ENCODE measurements at places on chromosomes 5 and 9.
A peak's percentile ranks its signal among the peaks of the same experiment; 100 is the strongest.

DNA sequence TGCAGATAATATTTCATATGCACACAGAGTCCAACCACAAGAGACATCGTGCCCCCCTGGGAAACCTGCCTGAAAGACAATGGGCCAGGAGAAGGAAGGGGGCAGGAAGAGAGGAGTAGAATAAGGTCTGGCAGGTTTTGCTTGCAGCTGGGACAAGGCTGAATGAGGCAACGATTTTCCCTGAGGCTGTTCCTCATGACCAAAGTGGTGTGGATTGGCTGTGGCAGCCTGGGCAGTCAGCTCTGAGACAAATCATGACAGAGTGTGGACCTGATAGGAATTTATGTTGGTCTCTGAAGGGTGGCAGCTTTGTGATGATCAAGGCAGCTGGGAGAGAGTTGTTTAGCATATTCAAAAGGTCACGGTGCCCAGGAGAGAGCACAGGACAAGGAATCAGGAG is 119.3 kb downstream of the NMUR2 start:
- no peak for DNase-seq

DNA sequence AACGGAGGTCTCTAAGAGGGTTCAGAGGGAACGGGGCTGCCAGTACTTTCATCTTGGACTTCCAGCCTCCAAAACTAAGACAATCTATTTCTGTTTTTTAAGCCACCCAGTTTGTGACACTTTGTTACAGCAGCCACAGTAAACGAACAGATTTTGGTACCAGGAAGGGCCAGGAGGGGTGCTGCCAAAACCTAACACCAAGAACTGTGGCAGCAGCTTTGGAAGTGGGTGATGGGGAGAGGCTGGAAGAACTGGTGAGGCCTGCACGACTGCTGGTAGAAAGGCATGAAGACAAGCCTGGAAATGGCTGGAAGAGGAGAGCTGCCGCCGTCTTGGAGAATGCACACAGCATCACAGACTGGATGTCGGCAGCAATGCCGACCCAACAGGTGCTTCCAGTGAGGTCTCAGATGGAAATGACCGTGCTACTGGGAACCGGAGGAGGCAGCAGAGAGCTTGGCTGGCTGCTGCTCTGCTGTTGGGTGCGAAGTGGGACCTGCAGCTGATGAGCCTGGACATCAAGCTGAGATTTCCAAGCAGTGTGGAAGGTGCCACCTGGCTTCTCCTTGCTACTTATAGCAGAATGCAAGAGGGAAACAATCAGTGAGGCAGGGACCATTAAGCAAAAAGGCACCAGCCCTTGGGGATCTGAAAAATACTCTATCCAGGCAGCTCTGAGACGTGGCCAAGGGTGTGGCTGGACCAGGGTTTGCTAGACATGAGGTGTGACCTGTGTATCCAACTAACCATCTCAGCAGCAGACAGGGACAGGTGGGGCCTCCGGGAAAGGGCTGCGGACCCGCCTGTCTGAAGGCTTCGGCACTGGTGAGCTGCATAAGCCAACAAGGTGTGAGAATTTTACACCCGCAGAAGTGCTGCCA is 4.7 kb upstream of the TMEM210 start:
- DNase-seq: peak; percentile 73

DNA sequence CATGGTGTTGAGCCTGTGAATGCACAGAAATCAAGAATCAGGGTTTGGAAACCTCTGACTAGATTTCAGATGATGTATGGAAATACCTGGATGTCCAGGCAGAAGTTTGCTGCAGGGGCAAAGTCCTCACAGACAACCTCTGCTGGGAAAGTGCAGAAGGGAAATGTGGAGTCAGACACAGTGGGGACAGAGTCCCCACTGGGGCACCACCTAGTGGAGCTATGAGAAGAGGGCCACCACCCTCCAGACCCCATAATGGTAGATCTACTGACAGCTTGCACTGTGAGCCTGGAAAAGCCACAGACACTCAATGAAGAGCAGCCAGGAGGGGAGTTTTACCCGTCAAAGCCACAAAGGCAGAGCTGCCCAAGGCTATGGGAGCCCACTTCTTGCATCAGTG is 181.9 kb upstream of the SEMA6A start:
- DNase-seq: no peak

- no peak for DNase-seq
These were observed 3.8 kb upstream of the RASEF start for GRCh38 chr9:83066771-83067170.

DNA sequence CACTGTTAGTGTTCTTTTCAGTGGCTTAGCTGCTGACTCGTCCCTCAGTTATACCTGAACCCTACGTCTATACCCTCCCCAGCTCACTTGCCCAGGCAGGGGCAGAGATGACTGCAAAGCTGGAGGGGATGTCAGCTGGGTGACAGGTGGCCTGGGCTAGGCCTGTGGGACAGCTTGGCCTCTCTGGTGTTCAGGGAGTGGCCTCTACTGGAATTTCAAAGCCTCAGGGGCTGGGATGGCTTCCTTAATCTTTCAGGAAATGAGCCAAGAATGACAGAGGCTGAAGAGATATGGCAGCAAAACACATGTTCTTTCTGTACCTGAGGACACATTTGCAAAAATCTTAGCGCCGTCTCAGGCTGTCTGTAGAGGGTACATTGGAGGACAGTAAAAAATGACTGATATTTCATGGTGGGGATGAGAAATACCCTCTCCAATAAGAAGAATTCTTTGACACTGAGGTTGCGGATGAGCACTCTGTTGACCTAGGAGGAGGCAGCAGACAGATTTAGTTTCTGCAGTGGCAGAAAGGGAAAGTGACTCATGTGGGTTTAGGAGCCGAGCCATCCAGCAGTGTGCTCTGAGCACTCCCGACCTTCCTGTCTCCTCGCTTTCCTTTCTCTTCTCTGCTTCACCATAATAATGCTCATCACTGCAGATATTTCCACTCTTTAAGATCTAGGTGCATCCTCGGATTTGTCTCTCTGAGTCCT is 54.4 kb downstream of the ENTREP1 start:
- no peak for DNase-seq

DNA sequence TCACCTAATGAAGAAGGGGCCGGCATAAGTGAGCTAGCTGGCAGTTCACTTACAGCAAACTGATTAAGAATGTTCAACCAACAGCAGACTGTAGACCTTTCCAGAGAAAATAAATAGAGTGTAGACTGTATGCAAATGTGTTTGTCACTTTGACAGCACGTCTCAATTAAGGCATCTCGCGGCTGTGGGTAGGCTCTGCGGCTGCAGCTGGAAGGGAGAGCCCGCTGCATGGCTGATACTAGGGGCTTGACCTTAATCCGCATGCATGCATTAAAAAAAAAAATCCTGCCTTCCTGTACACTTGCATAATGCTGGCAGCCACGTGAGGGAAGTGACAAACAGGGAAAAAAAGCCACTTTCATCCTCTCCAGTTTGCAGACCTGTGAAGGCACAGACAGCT is 82.3 kb downstream of the CRB2 start:
- no peak for DNase-seq

- no peak for DNase-seq
These were observed 29.3 kb downstream of the CDHR2 start for GRCh38 chr5:176578391-176578808.

DNA sequence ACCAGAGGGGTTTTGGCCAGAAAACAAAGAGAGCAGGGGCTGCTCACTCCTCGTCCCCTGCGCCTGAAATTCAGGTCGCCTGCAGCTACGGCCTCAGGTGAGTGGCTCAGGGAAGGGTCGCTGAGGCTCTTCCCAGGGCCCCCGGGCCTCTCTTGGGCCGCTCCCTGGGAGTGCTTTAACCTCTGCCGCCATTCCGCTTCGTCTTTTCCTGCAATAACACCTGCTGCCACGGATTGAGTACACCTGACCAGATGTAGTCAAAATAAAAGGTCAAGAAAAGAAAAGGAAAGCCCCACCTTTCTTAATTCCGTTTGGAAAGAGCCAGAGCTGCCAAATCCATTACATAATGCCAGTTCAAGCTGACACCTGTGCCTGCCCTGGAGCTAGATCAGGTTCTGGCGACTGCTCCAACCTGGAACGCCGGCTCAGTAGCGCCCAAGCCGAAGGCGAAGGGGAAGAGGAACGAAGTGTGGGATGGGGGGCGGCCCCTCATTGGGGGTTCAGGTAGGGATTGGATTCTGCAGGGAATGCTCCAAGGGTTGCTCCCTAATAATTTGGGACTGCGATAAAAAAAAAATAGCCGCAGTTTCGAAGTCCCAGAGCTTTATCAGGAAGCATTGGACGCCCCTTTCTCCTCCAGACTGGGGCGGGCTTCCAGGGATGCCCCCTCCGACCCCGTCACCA is 193.9 kb downstream of the MEF2C start:
- DNase-seq: no peak

DNA sequence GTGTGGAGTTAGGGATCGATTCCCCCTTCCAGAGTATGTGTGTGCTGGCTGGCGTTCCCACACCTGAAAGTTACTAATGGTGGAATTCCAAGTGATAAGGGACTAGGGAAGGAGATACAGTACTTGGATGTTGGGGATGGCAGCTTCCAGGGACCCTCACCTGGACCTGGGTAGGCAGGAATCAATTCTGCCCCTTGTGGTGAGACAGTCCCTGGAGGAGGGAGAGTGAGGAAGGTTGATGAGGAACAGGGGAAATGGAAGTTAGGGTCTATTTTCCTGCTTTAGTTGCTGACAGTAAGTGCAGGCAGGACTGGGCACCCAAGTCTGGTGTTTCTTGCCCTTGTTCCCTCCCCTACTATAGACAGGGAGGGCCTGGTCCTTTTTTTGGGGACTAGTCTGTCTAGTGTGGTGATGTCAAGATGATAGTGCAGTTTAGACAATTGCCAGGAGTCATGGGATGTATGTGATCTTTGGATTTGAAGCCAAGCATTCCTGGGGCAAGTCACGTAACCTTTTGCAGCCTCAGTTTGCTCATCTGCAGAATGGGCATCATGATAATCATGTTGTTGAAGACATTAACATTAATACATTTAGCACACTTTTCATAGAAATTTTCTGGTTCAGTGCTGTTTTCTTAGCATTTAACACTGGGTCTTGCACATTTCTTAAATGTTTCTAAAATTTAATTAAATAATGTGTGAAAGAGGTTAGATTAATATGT is 51.7 kb downstream of the DAB2IP start:
- no peak for DNase-seq

DNA sequence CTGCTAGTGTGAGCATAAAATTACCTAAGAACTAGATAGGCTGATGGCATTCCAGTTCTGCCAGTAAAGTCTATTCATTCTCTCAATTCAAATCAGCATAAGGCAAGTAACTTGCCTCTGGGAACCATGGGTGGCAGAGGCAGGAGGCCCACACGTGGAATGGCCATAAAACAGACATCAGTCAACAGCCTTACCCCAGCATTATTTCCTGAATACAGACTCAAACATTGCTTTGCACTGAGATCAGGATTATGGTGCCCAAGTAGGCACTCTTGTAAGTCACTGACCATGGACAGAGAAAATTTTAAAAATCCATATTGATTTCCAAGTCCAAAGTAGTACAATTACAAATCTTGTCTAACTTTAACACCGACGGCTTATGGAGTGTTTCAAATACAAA is 157.7 kb downstream of the NR2F1-AS1 start:
- DNase-seq: no peak

GRCh38 chr9:31677877-31678276 is 706.6 kb upstream of the ACO1 start:
- no peak for DNase-seq

DNA sequence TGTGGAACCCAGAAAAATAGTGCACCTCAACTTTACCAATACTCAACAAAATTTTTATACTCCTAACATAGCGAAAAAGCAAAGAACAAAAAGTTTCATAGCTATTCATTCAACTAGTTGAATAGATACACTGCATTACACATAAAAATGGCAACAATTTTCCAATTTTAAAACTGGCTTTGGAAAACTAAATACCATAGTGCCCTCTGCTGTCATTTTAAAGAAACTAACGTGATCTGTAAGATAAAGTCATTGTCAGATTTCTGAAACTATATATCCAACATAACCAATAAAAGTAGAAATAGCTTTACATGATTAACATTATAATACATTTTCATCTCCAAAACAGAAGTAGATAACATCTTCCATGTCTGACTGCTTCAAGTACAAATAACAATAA is 31.6 kb downstream of the DTWD2 start:
- DNase-seq: no peak

DNA sequence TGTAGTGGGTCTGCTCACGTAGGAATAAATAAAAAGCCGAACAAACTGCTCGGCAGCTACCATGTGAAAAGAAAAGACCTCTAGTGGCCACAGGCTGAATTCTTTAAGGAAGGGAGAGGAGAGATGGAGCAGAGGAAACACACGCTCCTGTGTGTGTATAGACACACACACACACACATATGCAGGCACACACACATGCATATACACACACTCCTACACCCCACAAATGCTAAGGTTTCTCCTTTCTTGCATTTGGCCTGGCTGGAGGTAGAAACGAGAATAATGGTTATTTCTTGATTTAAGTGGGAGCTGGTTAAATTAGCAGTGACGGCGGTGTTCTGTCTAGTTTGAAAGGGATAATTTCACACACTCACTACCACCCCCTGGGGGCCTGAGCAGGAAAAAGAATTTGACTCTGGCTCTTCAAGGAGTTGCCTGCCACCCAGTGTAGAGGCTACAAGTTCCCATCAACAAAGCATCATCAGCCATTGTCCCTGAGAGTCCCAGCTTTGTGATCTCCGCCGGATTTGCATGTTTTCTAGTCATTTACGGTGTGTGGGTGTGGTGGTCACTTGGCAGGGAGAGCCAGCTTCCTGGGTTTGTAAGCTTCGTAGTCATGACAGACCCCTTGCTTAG is at the start of gene INSYN2B:
TSS of gene INSYN2B (minus strand) at position 78 of the 636 bp plus-strand sequence. CDS start 96,597 bp downstream, outside the sequence.
- peak; percentile 30 for DNase-seq

DNA sequence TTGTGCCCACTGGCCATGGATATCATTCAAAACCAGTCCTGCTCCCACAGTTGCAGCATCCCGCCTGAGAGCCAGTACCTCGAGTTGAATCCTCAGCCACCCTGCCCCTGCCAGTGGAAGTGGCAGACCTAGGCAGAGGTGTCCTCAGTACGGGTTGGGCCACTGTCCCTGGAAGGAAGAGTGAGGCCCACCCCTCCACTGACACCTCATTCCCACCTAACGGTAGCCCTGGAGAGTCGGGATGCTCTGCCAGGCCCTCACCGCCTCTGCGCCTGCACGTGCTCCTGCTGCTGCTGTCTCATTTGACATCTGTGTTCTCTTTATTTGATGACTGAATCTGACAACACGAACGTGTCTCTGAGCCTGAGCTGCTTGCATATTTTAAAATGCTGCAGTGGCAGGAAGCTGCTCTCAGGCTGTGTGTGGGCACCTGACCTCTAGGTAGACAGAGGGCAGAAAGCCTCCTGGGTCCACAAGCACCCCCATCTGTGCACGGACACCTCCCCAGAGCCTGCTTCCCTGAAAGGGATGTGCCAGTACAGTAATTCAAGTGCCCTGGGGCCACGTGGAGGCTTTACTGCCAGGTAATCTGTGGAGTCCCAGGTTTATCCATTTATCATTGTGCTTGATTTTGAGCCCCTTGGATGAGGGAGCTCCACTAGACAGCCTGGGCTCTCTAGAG is 194.7 kb downstream of the CACNA1B start:
- no peak for DNase-seq

All from NCI-H1930 (cell line).